Stomach (tissue), 19 donors: ENCODE measurements at places on chromosomes 1 and 21.

GRCh38 chr1:155861896-155862295 lies 2.5 kb downstream of the SYT11 start:
- no peak for DNase-seq

DNA sequence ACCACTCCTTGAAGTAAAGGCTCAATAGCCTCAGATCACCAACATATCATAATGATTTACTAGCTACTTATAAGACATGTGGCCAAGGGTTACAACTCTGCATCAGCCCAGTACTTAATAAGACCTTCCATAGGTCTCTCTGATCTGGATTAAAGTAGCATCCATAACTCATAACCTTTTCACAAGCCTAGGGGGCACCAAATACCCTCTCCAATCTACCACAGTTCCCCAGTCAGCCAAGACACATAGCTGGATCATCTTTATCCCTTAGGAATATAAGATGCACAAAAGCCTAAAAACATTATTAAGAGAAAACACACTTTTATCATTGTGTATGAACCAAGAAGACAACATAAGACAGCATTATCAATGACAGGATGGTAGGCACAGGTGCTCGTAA lies 22.1 kb downstream of the SSX2IP start:
- DNase-seq: no peak

- no peak for DNase-seq
Observed at GRCh38 chr1:106802181-106802580, 254.3 kb upstream of the PRMT6 start.

GRCh38 chr21:42400525-42400924 lies 3.2 kb upstream of the UBASH3A start:
- no peak for DNase-seq
